ENCODE measurements at places on chromosomes 5 and 9. TPM values are rescaled to one million over a fixed set of nuclear protein-coding genes. Genes with fewer than 3 reads are reported as not detected.

RNF180 gene
- total RNA-seq = 4.6 TPM

CCDC187 gene
- total RNA-seq = not detected

GARIN3 gene
- not detected for total RNA-seq

SLC6A3 gene
- total RNA-seq = not detected

CTSV gene
- total RNA-seq = 0.17 TPM

DNA sequence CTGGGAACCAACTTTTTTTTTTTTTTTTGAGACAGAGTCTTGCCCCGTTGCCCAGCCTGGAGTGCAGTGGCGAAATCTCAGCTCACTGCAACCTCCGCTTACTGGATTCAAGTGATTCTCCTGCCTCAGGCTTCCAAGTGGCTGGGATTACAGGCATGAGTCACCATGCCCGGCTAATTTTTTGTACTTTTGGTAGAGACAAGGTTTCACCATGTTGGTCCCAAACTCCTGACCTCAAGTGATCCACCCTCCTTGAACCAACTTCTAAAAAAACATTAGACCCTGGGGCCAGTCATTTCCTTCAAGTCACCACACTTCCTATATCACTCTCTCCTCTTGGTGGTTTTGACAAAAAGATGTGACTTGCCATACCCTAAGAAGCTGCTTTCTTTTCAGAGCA is 10.9 kb upstream of the SHROOM1 start:
- DNase-seq = no peak

DNA sequence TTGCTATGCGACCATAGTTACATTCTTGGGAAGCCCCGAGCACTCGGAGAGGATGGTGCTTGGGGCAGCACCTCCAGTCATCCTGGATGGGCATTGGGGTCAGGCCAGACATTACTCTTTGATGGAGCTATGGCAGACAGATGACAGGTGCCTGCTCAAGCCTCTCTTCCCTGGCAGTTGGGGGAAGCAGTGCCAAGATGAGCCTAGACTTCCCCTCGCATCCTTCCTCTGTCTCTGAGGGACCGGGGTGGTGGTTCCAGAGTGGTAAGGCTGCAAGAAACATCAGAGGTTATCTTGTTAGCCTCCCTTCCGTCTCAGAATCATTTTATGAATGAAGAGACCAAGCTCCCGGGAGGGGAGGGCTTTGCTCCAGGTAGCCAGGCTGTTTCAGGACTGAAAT is 2.8 kb upstream of the HMCN2 start:
- no peak for DNase-seq

GRCh38 chr9:95406121-95406520 is 88.6 kb upstream of the FANCC start:
- no peak for DNase-seq

DNA sequence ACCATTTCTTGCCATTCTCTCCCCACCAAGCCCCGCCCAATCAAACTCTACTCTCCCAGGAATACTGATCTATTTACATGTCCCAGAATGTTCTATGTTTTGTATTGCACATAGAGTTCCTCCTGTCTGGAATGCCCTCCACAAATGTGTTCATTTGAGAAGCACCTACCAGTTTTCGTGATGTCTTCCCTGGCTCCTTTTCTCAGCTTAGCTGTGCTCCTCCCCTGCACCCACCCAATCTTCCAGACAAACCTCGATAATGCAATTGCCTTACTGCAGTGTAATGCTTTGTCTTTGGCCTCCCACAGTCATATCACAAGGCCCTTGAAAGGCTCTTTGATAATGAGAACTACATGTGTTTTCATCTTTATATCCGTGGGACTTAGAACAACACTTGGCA is 214.5 kb upstream of the ANKRD55 start:
- DNase-seq = no peak

DNA sequence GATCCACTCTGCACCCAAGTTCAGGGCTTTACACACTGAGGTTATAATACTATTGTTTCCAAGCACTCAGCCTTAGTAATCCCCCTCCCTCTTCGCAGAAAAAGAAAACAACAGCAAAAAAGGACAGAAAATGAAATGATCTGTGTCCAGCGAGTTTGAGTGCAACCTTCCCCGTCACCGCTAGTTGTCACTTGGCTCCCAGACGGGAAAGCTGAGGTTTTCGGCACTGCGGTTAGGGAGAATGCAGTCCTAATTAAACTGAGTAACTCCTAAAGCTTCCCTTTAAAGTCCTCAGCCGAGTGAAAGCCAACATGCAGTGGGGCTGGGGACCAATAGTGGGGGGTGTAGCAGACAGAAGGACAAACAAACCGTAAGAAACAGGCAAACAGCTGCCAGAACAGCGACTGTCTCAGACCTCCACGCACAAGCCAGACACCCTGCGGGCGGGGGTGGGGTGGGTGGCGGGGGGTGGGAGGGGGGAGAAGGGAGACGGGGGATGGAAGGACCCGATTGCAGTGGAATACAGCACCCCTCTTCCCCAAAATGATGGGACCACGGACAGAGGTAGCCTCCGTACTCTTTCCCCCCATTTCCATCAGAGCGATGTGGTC is 680 bp downstream of the GLRA1 start:
- DNase-seq = no peak

Data from psoas muscle (tissue), 8 donors.